ENCODE measurements at places on chromosomes 5 and 9.

DNA sequence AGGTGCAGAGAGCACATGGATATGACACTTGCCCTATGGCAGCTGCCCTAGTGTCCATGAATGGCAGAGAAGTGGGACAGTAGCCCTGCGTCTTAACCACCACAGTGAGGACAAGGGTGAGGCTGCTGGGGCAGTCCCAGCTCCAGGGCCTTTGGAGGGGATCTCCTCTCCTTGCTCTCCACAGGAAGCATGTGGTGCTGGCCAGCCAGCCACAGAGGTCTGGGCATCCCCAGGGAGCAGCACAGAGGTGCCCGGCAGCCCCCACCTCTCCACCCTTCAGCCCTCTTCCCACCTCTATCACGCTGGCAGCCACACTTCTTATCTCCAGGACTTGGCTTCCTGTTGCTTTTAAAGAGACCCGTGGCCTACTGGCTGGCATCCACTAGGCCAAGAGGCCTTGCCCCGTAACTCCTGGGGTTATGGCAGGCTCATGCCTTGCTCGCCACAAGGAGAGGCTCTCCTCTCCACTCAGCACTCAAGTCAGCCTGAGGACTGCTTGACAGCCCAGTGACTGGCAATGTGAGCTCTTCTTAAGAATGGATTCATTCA is 21.9 kb downstream of the CSF2 start:
- no peak for DNase-seq

GRCh38 chr5:66793049-66793448 is 196.9 kb downstream of the MAST4 start:
- no peak for DNase-seq

- no peak for DNase-seq
These were observed 167.6 kb downstream of the NFIB start for GRCh38 chr9:14146201-14146874.

GRCh38 chr9:119375892-119376291 is 6.7 kb upstream of the BRINP1 start:
- DNase-seq: peak; percentile 33

- DNase-seq: peak; percentile 55
These were observed 66.7 kb upstream of the PRDM9 start for GRCh38 chr5:23440703-23441102.

GRCh38 chr5:127014573-127014972 is 15.8 kb downstream of the MARCHF3 start:
- peak; percentile 22 for DNase-seq

GRCh38 chr5:80268916-80269315 is 13.1 kb upstream of the SERINC5 start:
- DNase-seq: no peak

- no peak for DNase-seq
These were observed 341.1 kb upstream of the RGMB start for GRCh38 chr5:98432378-98432777.

- DNase-seq: no peak
These were observed 148.2 kb upstream of the RAI14 start for GRCh38 chr5:34507933-34508332.
